HFFc6 (cell line): ENCODE measurements at places on chromosomes 16 and 17. TPM values are rescaled to one million over a fixed set of nuclear protein-coding genes. Genes with fewer than 3 reads are reported as not detected.

The MYH1 gene
- not detected in 3 replicates for total RNA-seq

The RAPGEFL1 gene
- total RNA-seq: 2.2 and 2.4 TPM in 2 replicates

The SYCE1L gene
- total RNA-seq: not detected in 3 replicates

The TBX2 gene
- 39.5 to 70.5 TPM (median 45.4 TPM) in 3 replicates for total RNA-seq

The MRPL45 gene
- 35.7 and 39.5 TPM in 2 replicates for total RNA-seq

- no peaks in the 10 kb centered on the region for H3K36me3 ChIP-seq
- H3K27ac ChIP-seq: no peak overlapping the region
- DNase-seq: no peak
- peaks cover 9% of the 10 kb centered on the region for H3K27me3 ChIP-seq
- peaks cover 7% of the 10 kb centered on the region for H3K4me1 ChIP-seq
Observed at GRCh38 chr17:1244606-1245012, 25.6 kb upstream of the BHLHA9 start.

The PCTP gene
- total RNA-seq: 10.0 to 13.5 TPM (median 10.7 TPM) in 3 replicates

GRCh38 chr17:53765609-53766008 lies 57.1 kb upstream of the KIF2B start:
- H3K27ac ChIP-seq: no peak overlapping the region
- no peak overlapping the region for H3K4me3 ChIP-seq
- no peaks in the 10 kb centered on the region for H3K27me3 ChIP-seq

DNA sequence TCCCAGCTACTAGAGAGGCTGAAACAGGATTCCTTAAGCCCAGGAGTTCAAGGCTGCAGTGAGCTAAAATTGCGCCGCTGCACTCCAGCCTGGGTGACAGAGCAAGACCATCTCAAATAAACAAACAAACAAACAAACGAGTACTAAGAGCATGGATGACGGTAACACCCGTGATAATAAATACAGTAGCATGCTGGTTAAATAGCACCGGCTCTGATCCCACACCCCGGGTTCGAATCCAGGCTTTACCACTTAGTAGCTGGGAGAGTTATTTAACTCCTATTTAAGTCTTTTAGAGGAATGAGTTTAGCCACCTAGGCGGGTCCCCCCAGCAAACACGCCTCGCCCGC lies 301 bp upstream of the METTL22 start:
- H3K36me3 ChIP-seq: no peaks in the 10 kb centered on the region
- peak overlapping the region; percentile 96 for H3K4me3 ChIP-seq
- no peak overlapping the region for H3K27ac ChIP-seq

- no peak overlapping the region for H3K4me3 ChIP-seq
- H3K4me1 ChIP-seq: peaks cover 22% of the 10 kb centered on the region
- H3K27me3 ChIP-seq: no peaks in the 10 kb centered on the region; the same call in 1 of the 2 replicates
- H3K27ac ChIP-seq: peak overlapping the region; percentile 71; the same call in 1 of the 2 replicates
Observed at GRCh38 chr17:19904412-19904811, 36.7 kb upstream of the ULK2 start.

The KRTAP2-2 gene
- total RNA-seq: 0.55 TPM in 1 of 3 replicates, not detected in the others

GRCh38 chr16:28845761-28846079 lies 428 bp downstream of the TUFM start:
- H3K27ac ChIP-seq: peak overlapping the region; percentile 91
- peaks cover 3% of the 10 kb centered on the region for H3K27me3 ChIP-seq
- peaks cover 15% of the 10 kb centered on the region for H3K4me1 ChIP-seq
- H3K36me3 ChIP-seq: peaks cover 19% of the 10 kb centered on the region

The ZSCAN10 gene
- total RNA-seq: not detected in 2 replicates

The CRYM gene
- total RNA-seq: not detected in 3 replicates

DNA sequence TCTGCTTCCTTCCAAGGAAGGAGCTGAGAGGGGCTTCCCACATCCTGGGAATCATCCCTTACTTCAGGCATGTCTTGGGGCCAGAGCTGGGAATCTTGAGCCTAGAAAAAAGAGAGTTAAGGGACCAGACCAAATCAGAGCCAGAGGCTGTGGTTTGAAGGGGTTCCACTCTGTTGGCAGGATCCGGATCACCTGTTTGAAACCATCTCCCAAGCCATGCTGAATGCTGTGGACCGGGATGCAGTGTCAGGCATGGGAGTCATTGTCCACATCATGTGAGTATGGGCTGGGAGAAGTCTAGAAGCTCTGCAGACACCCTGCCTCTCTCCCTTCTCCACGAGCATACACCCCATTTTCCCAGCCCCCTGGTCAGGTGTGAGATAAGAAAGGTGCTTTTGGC lies 9.7 kb downstream of the PSMB3 start:
- H3K4me3 ChIP-seq: no peak overlapping the region
- DNase-seq: no peak
- peak overlapping the region; percentile 28; the same call in 1 of the 2 replicates for H3K27ac ChIP-seq

The KIF19 gene
- not detected in 3 replicates for total RNA-seq

GRCh38 chr16:75323198-75323597 lies 71.8 kb upstream of the BCAR1 start:
- H3K4me1 ChIP-seq: peaks cover 74% of the 10 kb centered on the region
- peaks cover 11% of the 10 kb centered on the region for H3K36me3 ChIP-seq
- peak overlapping the region; percentile 65 for H3K27ac ChIP-seq
- no peak for DNase-seq

- no peak overlapping the region for H3K27ac ChIP-seq
- no peak for DNase-seq
- no peak overlapping the region for H3K4me3 ChIP-seq
- H3K4me1 ChIP-seq: no peaks in the 10 kb centered on the region
- H3K27me3 ChIP-seq: no peaks in the 10 kb centered on the region; the same call in 1 of the 2 replicates
Observed at GRCh38 chr17:14353861-14354474, 53.1 kb downstream of the HS3ST3B1 start.

GRCh38 chr17:65060631-65061254 lies 4.2 kb upstream of the GNA13 start:
- peaks cover 39% of the 10 kb centered on the region for H3K4me1 ChIP-seq
- H3K27me3 ChIP-seq: no peaks in the 10 kb centered on the region; the same call in none of the 2 replicates
- no peak overlapping the region for H3K4me3 ChIP-seq
- H3K27ac ChIP-seq: no peak overlapping the region

The C17orf113 gene
- 0.07 to 0.15 TPM (median 0.10 TPM) in 3 replicates for total RNA-seq

The RABEP1 gene
- 43.1 to 48.5 TPM (median 44.6 TPM) in 3 replicates for total RNA-seq

DNA sequence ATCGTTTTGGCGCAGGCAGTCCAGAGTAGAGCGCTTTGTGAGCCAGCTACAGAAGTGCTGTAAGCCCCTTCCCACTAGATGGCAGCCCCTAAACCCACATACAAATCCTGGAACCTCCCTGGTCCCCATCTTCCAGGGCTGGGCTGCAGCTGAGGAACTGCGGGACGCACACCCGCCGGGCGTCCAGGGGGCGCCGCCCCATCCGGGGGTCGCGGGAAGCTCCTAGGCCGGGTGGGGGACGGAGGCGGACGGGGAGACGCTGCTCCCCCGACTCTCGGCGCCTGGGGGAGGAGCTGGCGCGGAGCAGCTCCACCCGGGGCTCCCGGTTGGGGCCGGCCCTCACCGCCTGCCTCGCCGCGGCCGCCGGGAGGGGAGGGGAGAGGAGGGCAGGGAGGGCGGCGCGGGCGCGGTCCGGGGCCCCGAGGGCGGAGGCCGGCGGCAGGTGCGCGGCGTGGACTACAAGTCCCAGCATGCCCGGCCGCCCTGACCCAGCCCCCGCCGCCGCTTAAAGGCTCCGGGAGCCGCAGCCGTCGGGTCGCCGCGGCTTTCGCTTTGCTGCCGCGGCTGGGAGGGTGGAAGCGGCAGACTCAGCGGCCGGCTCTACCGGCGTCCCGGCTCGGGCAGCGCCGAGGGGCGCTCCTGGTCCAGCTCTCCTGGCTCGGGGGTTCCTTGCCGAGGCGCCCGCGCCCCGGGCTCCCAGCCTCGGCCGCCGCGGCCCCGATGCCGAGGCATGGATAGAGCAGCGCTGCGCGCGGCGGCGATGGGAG lies at the start of gene KSR1:
Gene KSR1 (plus strand): TSS at position 535 of the 767 bp plus-strand sequence. CDS start 196 bp downstream, at position 731.
- peak; percentile 11 for DNase-seq
- H3K4me3 ChIP-seq: peak within 1 kb of the TSS; percentile 87
- peak within 1 kb of the TSS; percentile 52; the same call in 1 of the 2 replicates for H3K27ac ChIP-seq
- no peaks in the 10 kb centered on the region for H3K36me3 ChIP-seq

GRCh38 chr17:71709946-71710345 lies 410.9 kb upstream of the SOX9 start:
- peaks cover 28% of the 10 kb centered on the region for H3K4me1 ChIP-seq
- peak overlapping the region; percentile 44; the same call in 1 of the 2 replicates for H3K4me3 ChIP-seq
- DNase-seq: peak; percentile 3
- no peaks in the 10 kb centered on the region for H3K36me3 ChIP-seq

The PYY gene
- not detected in 3 replicates for total RNA-seq

The ROGDI gene
- total RNA-seq: 17.7 to 19.8 TPM (median 19.2 TPM) in 3 replicates

DNA sequence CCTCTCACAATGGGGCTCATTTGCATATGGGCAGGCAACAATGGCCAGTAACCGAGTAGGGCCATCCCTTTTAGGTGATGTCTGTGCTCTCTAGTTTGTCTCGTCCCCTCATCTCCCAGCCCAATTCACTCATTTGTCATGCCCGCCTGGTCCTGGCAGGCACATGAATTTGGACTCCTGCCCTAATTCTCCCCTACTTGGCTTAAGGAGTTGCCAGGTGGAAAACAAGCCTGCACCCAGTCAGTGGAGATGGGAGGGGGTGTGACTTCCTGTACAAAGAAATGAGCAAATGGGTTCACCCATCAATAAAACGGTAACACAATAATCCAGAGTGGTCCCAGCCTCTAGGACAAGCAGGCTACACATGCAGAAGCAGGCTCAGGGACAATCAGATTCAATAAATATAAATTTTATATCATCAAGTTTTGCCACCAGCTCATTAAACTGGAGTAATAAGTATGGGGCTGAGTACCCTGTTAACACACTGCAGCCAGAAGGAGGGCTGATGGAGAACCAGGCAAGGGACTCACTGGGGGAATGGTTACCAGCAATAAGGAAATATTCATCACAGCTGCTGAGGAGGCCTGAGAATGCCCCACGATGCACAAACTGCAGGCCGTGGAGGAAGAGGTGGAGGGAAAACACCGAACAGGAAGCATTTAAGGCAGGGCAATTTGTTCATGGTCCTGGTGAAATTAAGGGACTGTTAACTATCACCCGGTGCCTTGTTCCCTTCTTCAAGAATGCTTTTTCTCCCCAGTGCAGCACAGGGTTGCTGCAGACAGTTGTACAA lies 84.4 kb upstream of the GPRC5B start:
- no peaks in the 10 kb centered on the region; the same call in 1 of the 2 replicates for H3K36me3 ChIP-seq
- no peak for DNase-seq
- no peaks in the 10 kb centered on the region for H3K4me1 ChIP-seq
- no peak overlapping the region for H3K27ac ChIP-seq
- no peak overlapping the region for H3K4me3 ChIP-seq

The AKTIP gene
- 18.3 to 20.8 TPM (median 19.3 TPM) in 3 replicates for total RNA-seq

- no peak overlapping the region for H3K4me3 ChIP-seq
- no peak overlapping the region for H3K27ac ChIP-seq
- peaks cover 6% of the 10 kb centered on the region; the same call in 1 of the 2 replicates for H3K4me1 ChIP-seq
- DNase-seq: peak; percentile 6
- no peaks in the 10 kb centered on the region for H3K36me3 ChIP-seq
- H3K27me3 ChIP-seq: peaks cover 19% of the 10 kb centered on the region
Observed at GRCh38 chr17:72176951-72177660, 56.3 kb downstream of the SOX9 start.

The KRTAP9-4 gene
- total RNA-seq: not detected in 2 replicates

- H3K27me3 ChIP-seq: peaks cover 8% of the 10 kb centered on the region
- no peak overlapping the region for H3K4me3 ChIP-seq
- DNase-seq: no peak
- 0 out of 2 replicates have a peak, but pooled peaks cover 5% of the 10 kb centered on the region for H3K36me3 ChIP-seq
Observed at GRCh38 chr16:1054660-1055556, 17.6 kb upstream of the SSTR5 start.

The SMPD3 gene
- total RNA-seq: 0.05 to 0.12 TPM (median 0.09 TPM) in 3 replicates

The CSH1 gene
- not detected in 3 replicates for total RNA-seq

The TBC1D3K gene
- 0.12 TPM in 1 of 3 replicates, not detected in the others for total RNA-seq

The CTF1 gene
- total RNA-seq: 12.0 to 16.3 TPM (median 12.9 TPM) in 3 replicates

The PDIA2 gene
- total RNA-seq: not detected in 2 replicates

- H3K4me3 ChIP-seq: peak overlapping the region; percentile 31
- no peak for DNase-seq
- peak overlapping the region; percentile 80 for H3K27ac ChIP-seq
- H3K27me3 ChIP-seq: peaks cover 4% of the 10 kb centered on the region
- peaks cover 55% of the 10 kb centered on the region for H3K4me1 ChIP-seq
Observed at GRCh38 chr16:81609323-81609892, 164.8 kb downstream of the CMIP start.

DNA sequence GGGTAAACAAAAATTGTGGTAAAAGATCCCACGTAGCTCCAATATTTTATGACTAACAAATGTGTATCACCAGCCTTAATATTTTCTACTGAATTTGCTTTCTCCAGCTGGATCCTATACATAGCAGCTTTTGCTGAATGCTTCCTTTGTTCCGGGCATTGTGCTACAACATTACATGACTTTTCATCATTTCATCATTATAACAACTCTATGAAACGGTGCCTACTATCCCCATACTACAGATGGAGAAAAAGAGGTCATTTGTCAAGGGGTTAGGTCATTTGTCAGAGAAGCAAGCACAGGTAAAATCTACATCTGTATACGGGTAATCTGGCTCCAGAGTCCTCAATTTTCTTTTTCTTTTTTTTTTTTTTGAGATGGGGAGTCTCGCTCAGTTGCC lies 74.3 kb downstream of the KANSL1 start:
- DNase-seq: no peak
- peaks cover 47% of the 10 kb centered on the region for H3K4me1 ChIP-seq
- H3K27me3 ChIP-seq: no peaks in the 10 kb centered on the region

DNA sequence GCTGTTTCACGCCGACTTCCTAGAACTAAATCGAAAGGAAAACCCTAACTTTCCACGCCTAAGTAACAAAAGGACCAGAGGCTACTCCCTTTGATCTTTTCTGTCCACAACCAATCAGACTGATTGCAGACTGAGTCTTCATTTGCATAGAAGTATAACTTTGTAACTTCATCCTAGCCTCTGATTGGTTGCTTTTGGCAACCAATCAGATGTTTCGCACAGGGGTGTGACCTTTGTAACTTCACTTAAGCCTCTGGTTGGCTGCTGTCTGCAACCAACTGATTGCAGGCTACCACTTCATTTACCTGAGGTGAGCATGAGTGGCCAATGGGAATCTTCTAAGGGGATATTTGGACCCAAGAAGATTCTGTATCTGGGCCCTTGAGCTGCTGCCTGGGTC lies 17.4 kb upstream of the ICAM2 start:
- no peaks in the 10 kb centered on the region for H3K4me1 ChIP-seq
- H3K27me3 ChIP-seq: peaks cover 2% of the 10 kb centered on the region
- H3K4me3 ChIP-seq: no peak overlapping the region
- peaks cover 4% of the 10 kb centered on the region for H3K36me3 ChIP-seq

The CLDN6 gene
- not detected in 3 replicates for total RNA-seq
